HFF-Myc (cell line): ENCODE measurements at places on chromosomes 6 and 20.

- no peak for DNase-seq
Observed at GRCh38 chr20:20443504-20443903, 75.6 kb downstream of the INSM1 start.

DNA sequence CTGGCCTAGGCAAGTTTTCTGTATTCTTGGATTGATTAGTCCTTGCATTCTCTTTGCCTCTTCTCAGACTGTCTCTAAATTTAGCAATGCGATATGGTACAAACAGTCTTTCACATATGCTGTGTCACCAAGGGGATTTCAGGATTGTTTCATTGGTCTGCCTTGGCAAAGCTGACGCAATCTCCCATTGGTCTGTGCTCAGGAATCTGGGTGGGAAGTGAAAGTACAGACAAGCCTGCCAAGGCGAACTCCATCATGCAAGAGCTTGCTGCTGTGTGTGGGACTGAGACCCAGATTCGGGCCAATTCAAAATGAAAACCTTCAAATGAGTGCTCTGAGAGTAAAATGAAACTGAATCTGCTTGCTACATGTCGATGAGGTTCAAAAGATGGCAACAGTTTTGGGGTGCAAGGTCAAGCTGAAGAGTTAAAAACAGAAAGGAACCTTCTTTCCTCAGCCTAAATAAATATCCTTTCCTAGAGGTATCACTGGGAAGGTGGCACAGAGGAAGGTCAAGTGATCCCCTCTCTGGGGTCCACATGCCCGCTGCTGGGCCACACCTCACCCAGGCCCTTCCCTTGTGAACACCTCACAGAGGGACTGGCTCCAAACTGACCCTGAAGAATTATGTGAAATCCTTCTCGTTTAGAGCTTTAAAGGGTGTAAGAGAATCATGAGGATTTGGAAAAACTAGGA lies 198.8 kb upstream of the PREP start:
- DNase-seq, result no peak

GRCh38 chr20:10075606-10076005 lies 40.8 kb downstream of the ANKEF1 start:
- no peak for DNase-seq

DNA sequence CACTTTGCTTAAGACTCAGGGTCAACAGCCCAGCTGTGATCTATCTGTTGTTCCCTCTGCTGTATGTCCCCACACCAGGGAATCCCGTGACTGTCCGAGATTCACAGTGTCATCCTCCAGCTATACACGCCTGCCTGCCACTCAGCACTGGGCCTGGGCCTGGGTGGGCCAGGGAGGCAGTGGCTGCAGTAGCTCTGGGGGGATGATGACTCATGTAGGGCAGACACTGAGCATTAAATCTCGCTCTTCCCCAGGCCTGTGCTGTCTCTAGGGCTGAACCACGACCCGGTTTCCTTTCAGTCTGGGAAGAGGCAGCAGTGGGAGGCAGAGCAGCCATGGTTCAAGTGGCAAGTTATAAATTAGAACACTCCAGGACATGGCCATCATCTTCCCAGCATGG lies 173.9 kb downstream of the LRFN2 start:
- DNase-seq, result no peak

DNA sequence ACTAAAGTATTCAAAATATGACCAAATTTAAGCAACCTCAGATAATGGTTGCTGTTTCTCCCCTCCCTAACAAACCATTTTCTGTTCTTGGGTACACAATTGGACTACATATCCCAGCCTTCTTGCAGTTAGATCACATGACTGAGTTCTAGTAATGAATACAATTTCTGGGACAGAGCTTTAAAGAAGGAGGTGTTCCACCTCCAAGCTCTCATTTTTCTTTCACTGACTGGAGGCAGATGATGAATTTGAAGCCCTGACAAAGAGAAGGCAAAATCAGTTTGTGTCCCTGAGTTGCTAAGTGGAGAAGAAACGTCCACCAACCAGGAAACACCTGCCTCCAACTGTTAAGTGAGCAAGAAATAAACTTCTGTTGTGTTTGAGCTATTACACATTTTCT lies 117.2 kb downstream of the LCA5 start:
- no peak for DNase-seq

- no peak for DNase-seq
Observed at GRCh38 chr20:39094391-39094790, 132.2 kb downstream of the DHX35 start.

- DNase-seq, result no peak
Observed at GRCh38 chr6:7580927-7581618, 8.9 kb upstream of the SNRNP48 start.

- DNase-seq, result no peak
Observed at GRCh38 chr6:113428702-113429101, 428.4 kb upstream of the MARCKS start.

DNA sequence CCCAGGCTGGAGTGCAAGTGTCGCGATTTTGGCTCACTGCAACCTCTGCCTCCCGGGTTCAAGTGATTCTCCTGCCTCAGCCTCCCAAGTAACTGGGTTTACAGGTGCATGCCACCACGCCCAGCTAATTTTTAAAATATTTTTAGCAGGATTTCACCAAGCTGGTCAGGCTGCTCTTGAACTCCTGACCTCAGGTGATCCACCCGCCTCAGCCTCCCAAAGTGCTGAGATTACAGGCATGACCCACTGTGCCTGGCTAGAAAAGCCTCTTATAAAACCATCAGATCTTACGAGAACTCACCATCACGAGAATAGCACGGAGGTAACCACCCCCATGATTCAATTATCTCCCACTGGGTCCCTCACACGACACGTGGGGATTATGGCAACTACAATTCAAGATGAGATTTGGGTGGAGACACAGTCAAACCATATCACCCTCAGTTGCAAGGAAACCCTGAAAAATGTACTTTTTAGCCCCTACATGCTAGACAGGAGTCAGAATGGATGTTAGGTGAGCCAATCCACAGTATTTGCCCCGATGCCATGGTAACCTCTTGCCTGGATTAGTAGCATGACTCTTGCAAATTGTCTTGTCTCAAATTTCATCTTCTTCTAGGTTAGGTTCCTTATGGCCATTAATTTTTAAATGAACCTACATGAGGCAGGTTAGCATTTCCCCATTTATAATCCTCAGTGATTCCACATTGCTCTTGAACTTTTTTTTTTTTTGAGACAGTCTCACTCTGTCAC lies 17.1 kb upstream of the SASH1 start:
- DNase-seq, result no peak

DNA sequence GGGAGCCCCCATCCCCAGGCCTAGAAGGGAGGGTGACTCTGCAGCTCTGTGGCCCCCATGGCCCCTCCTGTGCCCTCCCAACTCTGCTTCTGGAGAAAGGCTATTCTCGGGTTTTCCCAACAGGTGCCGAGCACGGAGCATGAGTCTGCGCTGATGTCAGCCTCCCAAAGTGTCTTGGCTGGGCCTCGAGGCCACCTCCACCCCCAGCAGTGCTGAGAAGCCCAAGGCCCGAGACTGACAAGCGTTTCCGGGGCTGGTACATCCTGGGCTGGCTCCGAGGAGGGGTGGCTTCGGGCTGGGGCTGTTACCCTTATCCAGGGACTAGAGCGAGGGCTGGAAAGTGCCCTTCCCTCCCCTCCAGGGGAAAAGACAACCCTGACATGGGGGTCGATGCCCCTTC lies 60.2 kb upstream of the GATA5 start:
- DNase-seq, result no peak

- no peak for DNase-seq
Observed at GRCh38 chr6:145887969-145888368, 73.4 kb upstream of the FBXO30 start.

DNA sequence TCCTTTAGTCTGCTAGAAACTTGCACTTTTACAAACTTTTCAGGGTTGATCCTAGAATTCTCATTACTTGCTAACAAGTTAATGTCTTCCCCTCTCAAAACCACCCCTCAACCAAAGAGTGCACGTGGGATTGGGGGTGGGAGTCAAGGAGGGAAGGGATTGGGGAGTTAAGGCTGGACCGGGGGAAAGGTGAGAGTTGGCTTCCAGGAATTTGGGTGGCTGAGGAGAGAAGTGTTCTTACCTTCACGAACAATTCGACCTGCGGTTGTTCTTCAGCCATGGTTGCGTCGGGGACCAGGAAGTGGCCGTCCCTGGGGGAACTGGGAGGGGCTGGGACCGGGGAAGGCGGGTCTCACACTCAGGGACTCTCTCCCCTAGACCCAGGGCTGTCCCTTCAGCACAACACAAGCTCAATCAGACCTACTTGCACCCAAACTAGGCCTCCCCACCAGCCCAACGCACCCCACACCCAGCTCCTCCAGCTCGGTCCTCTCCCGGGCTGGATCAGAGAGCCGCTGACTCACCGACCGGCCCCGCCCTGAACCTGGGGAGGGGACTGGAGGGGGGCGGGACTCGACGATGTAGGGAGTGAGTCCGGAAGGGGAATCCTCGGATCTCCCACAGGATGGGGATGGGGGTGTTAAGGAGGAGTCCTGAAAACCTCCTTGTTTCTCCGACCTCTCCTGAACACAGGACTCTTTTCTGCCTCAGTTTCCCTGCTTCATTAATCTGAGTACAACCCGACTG lies at the start of gene CLIC1:
Gene CLIC1 (minus strand): TSS at position 510 of the 747 bp plus-strand sequence. CDS start 230 bp downstream, at position 280.
- DNase-seq, result no peak

DNA sequence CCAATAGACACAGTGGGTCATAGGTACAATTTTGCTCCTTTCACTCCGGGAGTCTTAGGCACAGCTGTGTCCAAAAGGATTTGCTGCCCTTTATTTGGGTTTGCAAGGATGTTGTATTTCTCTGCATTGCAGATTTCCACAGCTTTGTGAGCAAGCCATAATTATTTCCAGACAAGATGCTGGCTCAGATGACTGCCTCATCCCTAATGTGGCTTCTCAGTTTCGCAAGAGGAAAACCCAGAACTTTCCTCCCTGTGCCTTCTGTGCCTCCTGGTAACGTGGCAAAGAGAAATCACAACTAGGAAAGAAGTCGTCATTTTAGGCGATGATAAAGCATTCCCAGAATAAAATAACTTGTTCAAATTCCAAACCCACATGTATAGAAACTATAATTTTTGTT lies 33.7 kb downstream of the FAM50B start:
- DNase-seq, result peak; percentile 49

DNA sequence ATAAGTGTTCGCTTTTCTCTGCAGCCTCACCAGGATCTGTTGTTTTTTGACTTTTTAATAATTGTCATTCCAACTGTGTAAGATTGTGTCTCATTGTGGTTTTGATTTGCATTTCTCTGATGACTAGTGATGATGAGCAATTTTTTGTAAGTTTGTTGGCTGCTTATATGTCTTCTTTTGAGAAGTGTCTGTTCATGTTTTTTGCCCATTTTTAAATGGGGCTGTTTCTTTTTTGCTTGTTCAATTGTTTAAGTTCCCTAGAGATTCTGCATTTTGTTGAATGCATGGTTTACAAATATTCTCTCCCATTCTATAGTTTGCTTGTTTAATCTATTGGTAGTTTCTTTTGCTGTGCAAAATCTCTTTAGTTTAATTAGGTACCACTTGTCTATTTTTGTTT lies 295.9 kb downstream of the PACRG start:
- DNase-seq, result no peak

GRCh38 chr6:307065-307814 lies 15.0 kb downstream of the DUSP22 start:
- DNase-seq, result no peak

DNA sequence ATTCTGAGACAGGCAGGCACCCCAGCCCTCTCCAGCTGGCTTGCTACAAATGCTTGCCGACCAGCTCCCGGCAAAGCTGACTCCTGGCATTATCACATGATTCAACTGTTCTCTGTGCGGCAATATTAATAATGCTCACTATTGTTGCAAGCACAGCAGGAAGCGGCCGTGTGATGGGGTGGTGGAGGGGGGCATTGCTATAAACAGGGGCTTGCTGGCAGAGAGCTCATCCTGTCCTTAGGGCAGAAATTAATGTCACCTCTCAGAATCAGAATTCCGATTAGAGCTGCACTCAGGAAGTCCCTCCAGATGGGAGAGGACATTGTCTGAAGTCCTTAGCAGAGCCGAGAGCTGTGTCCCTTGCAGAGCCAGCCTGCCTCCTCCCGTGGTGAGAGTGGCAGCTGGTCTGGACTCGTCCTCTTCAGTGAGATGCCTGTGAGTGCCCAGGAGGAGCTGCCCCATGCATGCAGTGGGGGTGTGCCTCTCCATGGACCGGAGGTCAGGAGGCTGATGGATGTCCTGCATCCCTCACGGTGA lies 162.5 kb downstream of the CDH4 start:
- no peak for DNase-seq

- DNase-seq, result no peak
Observed at GRCh38 chr20:10658051-10658823, 15.6 kb downstream of the JAG1 start.

- no peak for DNase-seq
Observed at GRCh38 chr6:24441599-24441904, 38.8 kb downstream of the MRS2 start.

GRCh38 chr6:44156494-44157151 lies 2.0 kb upstream of the CAPN11 start:
- no peak for DNase-seq

- no peak for DNase-seq
Observed at GRCh38 chr6:157768304-157768703, 54.7 kb upstream of the SNX9 start.

DNA sequence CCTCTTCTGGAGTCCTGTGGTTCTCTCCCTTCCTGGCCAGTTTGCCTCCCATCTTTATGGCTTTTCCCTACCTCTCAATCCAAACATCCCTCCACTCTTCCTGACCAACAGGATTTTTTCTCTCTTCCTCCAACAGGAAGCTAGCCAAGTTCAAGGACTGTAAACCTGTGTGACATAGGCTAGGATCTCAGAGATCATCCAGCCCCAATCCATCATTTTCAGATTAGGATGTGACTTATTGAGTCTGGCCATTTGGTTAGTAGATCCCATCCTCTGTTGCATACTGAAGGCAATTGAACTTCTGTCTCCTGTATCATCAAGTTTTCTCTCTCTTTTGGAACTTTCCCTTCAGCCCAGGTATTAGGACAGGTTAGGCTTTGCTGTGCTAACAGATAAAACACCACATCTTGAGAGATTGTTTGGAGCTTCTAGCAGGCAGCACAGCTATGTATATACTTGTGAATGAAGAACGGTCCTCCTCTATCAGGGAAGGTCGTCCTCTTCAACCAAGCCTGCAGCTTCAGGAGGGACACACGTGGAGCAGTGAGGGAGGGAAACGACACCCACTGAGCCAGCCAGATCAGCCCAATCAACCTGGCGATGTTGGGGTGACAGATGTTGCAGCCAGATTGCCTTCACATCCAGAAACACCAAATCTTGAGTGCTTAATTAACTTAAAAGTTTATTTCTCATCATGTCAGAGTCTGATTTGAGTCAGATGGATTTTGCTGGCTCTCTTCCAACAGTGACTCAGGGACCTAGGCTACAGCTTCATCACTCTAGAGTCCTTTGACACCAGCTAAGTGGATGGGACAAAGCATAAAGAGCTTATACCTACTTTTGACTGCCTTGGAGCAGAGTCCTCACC lies 106.8 kb downstream of the GJA10 start:
- DNase-seq, result no peak

- no peak for DNase-seq
Observed at GRCh38 chr6:12014873-12015149, 2.7 kb downstream of the HIVEP1 start.
